ENCODE measurements at places on chromosomes 7 and 10.
A peak's percentile ranks its signal among the peaks of the same experiment; 100 is the strongest.

- DNase-seq, result no peak
These were observed 224.9 kb downstream of the EXOC4 start for GRCh38 chr7:133477791-133478190.

DNA sequence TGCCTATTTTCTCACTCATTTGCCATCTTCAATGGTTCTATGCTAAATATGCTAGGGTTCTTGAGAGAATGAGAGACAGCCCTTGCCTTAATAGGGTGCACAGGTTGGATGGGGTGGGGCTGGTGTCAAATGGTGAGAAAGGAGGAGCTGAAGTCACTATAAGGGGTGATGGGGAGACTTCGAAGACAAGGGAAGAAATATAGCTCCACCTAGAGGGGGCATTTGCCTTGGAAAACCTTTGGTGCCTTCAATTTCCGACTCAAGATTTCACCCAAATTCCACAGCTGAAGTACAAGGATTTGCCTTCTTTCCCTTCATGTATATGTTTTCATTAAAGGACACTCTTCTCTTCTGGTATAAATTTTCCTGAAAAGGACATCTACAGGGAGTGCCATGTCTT lies 5.6 kb downstream of the PTN start:
- DNase-seq, result no peak

DNA sequence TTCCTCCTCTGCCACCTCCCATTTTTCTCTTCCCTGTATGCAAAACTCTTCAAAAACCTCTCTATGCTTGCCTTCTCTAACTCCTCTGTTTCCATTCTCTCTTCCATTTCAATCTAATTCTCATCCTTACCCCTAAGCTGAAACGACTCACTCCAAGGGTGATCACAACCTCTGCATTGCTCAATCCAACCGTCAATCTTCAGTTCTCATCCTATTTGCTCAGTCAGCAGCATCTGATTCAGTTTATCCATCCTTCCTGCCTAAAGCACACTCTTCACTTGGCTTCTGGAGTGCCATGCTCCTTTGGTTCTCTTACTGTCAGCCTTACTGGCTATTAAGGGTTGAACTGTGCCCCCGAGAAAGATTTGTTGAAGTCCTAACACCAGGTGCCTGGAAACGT lies 163.5 kb upstream of the NEBL start:
- DNase-seq, result no peak

- peak; percentile 39 for DNase-seq
These were observed 417.8 kb downstream of the PARD3 start for GRCh38 chr10:34397324-34397723.

DNA sequence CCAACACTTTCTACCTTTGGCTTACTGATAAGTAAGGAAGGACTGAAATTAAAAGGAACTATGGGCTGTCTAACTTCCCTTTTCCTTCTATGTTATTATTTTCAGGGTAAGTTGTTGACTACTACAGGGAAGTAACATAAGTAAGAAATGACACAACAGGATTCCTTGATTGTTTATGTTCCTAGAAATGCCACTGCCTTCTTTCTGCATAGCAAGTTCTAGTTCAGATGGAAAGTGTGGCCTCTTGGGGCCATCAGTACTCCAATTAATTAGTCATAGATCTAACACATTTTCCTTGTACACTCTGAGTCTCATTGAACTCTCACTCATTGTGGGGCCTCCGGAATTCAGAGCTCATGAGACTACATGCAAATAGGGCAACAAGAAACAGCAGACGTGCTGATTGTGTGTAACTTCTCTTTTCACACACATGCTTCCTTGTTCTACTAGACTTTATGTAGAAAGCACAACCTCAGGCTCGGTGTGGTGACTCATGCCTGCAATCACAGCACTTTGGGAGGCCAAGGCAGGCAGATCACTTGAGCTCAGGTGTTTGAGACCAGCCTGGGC lies 35.3 kb upstream of the HIBADH start:
- DNase-seq, result no peak

DNA sequence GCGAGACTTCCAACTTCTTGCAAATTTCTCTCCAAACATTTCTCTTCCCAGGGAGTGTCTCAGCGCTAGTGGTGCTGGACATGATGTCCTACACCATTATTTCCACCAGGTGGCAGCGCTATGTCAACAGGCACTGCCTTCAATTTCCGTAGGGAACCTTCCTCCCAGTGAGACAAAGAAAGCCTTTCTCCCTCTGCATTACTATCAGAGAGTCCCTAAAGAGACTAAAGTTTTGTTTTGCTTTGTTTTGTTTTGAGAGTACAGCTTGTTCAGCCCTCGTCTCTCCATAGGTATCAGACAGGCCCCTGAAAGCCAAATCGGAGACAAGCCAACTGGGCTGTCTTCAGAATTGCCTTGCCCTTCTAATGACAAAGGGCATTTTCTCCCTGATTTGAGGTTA lies 44.2 kb upstream of the GGCT start:
- peak; percentile 70 for DNase-seq

- no peak for DNase-seq
These were observed 164.5 kb downstream of the PRPF18 start for GRCh38 chr10:13751191-13751764.

GRCh38 chr7:127950233-127950935 lies 80.9 kb downstream of the LRRC4 start:
- DNase-seq, result no peak

- DNase-seq, result no peak
These were observed 248.7 kb downstream of the CAMK1D start for GRCh38 chr10:12597788-12598765.

GRCh38 chr7:132953468-132953867 lies 128.4 kb downstream of the CHCHD3 start:
- no peak for DNase-seq

DNA sequence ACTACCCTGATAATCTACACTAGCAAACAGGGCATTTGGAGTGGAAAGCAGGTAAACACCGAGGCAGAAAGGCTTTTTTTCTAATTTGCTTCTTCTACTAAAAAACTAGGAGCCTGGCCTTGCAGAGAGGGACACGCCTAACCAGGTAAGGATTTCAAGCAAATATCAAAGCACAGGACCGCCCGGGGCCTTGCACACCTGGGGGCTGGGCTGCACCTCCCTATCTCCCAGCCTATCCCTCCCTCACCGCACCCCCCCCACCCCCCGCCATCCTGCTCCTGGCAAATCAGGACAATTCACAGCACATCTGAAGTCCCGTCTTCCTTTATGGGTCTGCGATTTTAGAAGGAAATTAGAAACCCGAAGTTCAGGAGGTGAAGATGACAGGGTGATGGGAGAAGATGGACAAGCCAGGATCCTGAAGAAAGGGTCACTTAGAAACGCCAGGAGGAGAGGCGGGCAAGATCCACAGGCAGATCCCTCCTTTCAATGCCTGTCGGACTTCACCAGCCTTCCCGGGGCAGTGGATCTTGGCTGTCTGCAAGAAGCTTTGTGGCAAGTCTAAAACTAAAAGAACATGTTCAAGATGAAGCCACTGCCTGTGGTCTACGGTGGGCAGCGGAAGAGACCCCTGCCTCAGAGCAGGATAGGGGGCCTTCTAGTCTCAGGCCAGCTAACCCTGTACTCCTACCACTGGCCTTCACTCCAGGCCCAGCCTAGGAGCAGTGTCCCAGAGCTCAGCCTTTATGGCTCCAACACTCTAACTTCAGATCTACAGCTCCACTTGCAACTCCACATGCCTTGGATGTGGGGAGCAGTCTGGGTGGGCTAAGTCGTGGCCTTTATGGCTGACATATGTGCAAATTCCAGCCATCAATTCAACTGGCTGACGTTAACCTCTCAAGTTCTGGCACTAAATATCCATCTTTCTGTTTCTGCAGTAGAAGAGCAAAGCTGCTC lies 43.9 kb downstream of the TNS3 start:
- no peak for DNase-seq

DNA sequence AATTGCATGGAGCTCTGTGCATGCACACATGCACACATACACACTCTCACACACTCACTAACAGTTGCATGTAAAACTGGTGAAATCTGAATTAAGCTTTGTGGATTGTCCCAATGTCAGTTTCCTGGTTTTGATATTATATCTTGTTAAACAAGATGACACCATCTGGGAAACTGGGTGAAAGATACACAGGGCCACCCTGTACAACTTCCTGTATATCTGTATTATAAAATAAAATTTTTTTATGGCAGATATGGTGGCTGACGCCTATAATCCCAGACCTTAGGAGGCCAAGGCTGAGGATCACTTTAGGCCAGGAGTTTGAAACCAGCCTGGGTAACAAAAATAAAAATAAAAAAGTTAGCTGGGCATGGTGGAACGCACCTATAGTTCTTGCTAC lies 87.4 kb downstream of the PTPN20 start:
- no peak for DNase-seq

Data from brain microvascular endothelial cell (primary cell).